Renal cortex interstitium (tissue), 15 donors: ENCODE measurements at places on chromosomes 2 and 18. TPM values are rescaled to one million over a fixed set of nuclear protein-coding genes. Genes with fewer than 3 reads are reported as not detected.

The CYP27A1 gene
- 49.1 TPM for polyA plus RNA-seq

The G6PC2 gene
- not detected for polyA plus RNA-seq

The RAB31 gene
- 30.4 TPM for polyA plus RNA-seq

The PTPRM gene
- 92.6 TPM for polyA plus RNA-seq

The ZFAND2B gene
- 50.4 TPM for polyA plus RNA-seq

The AGXT gene
- 0.15 TPM for polyA plus RNA-seq

The CGREF1 gene
- 7.4 TPM for polyA plus RNA-seq

The LOXHD1 gene
- polyA plus RNA-seq = 0.83 TPM

The PRKAG3 gene
- polyA plus RNA-seq = 0.04 TPM

The SERPINB12 gene
- not detected for polyA plus RNA-seq
